Karpas-422 (cell line): ENCODE measurements at places on chromosomes 12 and 14. TPM values are rescaled to one million over a fixed set of nuclear protein-coding genes. Genes with fewer than 3 reads are reported as not detected.
A peak's percentile ranks its signal among the peaks of the same experiment; 100 is the strongest.

GRCh38 chr12:5318874-5319273 is 113.0 kb upstream of the NTF3 start:
- no peak for DNase-seq

- DNase-seq: no peak
Measured at GRCh38 chr12:17928708-17929366, 161.2 kb downstream of the RERGL start.

DNA sequence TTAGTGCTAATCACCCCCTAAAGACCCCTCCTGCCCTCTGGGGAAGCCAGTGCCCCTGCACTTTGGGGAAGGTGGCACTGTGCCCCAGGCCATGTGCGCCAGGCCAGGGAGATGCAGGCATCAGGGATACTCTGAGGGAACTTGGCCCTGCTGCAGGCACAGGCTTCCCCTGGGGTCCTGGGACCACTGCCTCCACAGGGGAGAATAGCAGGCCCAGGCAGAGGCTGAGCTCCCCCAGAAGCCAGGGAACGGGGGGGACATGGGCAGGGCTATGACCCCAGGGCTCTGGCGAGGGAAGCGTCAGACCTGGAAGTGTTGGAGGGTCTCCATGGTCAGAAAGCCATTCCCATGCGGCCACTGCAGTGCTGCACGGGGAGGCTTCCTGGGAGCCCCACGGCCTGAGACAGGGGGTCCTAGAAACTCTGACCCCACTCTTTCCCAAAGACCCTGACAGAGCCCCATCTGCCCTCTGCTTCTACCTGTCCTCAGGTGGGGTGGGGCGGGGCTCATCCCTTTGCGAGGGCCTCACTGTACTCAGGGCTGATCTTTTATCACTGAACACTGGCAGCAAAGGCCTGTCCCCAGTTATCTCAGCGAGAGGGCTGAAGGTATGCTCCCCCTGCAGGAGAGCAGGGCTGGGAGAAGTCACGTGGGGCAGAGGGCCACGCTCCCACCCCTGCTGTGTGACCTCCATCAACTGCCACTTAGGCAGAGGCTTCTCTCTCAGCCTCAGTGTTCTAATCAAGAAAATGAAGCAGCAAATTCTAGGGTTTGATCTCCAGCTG is 160.0 kb downstream of the CALM1 start:
- DNase-seq: no peak

- DNase-seq: peak; percentile 82
Measured at GRCh38 chr14:59189091-59189785, 771 bp downstream of the DAAM1 start.

DNA sequence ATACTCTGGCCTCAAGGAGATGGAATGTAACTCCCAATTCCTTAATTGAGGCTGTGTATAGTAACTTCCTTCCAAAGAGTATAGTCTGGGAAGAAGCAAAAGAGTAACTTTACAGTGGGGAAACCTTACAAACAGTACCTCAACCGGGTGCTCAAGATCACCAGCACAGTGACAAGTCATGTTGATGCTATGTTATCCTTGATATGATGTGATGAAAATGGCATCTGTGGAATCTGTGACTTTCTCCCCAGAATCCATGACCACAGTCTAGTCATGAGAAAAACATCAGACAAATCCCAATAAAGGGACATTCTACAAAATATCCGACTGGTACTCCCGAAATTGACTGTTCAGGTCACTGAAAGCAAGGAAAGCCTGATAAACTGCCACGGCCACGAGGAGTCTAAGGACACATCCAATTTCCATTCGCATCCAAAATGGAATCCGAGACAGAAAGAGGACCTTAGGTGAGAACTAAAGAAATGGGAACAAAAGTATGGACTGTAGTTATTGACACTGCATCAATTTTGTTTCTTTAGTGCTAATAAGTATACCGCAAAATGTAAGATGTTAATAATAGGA is 97.3 kb upstream of the FRMD6 start:
- DNase-seq: no peak

DNA sequence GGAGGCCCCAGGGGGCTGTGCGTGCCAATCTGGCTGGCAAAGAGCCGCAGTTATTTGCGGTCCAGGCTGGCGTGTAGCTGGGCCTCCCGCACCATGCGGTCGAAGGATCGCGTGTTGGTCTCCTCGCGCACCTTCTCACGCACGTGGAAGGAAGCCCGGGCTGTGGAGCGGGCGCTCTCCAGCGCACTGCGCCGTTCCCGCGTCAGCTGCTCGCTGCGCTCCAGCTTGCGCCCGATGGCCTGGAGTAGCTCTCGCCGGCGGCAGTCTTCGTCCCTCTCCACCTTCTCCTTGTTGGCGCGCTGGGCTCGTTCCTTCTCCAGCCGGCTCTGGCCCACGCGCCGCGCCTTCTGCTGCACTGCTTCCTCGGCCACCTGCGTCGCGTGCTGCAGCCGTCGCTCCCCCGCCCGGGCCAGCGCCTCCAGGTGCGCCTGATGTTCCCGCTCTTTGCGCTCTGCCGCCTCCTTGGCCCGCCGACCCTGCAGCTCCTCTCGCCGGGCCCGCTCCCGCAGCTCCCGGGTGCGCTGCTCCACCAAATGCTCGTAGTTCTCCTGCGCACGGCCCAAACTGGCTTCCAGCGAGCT is 3.1 kb downstream of the CCDC177 start:
- no peak for DNase-seq

- peak; percentile 62 for DNase-seq
Measured at GRCh38 chr14:60867503-60868172, 113.2 kb downstream of the TRMT5 start.

GRCh38 chr14:105484069-105484996 is 2.4 kb upstream of the CRIP1 start:
- DNase-seq: no peak

GLI1 gene
- 1.9 and 9.3 TPM in 2 replicates for total RNA-seq

HOTAIR gene
- total RNA-seq: 0.07 TPM in 1 of 2 replicates, not detected in the other

KRT77 gene
- total RNA-seq: not detected in 2 replicates
